Stimulated activated CD4-positive, alpha-beta T cell treated with anti-CD3 and anti-CD28 coated beads, Interleukin-1b, Interleukin-23, amount 100 ng/mL, for 1 hour (primary cell): ENCODE measurements at places on chromosomes 7 and 10.
A peak's percentile ranks its signal among the peaks of the same experiment; 100 is the strongest.

DNA sequence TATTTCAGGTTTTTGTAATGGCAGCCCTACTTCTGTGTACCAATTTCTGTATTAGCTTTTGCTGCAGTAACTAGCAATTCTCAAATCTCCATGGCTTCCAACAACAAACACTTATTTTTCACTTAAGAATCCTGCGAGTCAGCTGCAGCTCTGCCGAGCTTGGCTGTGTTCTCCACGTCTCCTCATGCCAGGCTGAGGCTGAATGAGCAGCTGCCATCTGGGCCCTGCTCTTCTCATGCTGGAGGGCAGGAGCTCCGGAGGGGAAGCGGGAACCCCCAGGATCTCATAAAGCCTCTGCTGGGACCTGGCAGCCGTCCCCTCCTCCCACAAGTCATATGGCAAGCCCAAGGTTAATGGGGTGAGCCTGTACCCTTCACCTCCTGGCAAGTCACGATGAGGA, 591.1 kb downstream of the SDK1 start:
- no peak for DNase-seq

GRCh38 chr10:103765981-103766380, 89.4 kb downstream of the SH3PXD2A start:
- DNase-seq, result peak; percentile 66

- no peak for DNase-seq
Observed at GRCh38 chr10:132593900-132594876, 56.6 kb downstream of the INPP5A start.

DNA sequence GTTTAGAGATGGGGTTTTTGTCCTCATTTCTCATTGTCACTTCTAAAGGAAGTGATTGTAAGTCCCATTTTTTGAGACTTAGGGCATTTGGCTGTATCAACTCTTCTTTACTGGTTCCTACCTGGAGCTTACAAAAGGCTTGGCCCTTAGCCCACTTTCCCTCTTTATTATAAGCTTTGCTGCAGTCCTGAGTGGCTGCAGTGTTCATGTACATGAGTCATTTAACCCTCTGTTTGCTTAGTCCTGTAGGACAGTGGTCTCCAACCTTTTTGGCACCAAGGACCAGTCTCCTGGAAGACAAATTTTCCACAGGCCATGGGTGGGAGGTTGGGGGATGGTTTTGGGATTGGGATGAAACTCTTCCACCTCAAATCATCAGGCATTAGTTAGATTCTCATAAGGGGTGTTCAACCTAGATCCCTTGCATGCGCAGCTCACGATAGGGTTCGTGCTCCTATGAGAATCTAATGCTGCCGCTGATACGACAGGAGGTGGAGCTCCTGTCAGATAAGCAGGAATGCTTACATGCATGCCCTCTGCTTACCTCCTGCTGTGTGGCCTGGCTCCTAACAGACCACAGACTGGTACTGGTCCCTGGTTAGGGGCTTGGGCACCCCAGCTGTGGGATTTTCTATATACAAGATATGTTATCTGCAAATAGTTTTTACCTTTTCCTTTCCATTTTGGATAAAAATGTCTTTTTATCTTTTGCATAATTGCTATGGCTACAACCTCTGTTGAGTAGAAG, 99.7 kb downstream of the CCSER2 start:
- DNase-seq, result no peak

- no peak for DNase-seq
Observed at GRCh38 chr10:121935702-121936101, 7.9 kb upstream of the ATE1 start.

DNA sequence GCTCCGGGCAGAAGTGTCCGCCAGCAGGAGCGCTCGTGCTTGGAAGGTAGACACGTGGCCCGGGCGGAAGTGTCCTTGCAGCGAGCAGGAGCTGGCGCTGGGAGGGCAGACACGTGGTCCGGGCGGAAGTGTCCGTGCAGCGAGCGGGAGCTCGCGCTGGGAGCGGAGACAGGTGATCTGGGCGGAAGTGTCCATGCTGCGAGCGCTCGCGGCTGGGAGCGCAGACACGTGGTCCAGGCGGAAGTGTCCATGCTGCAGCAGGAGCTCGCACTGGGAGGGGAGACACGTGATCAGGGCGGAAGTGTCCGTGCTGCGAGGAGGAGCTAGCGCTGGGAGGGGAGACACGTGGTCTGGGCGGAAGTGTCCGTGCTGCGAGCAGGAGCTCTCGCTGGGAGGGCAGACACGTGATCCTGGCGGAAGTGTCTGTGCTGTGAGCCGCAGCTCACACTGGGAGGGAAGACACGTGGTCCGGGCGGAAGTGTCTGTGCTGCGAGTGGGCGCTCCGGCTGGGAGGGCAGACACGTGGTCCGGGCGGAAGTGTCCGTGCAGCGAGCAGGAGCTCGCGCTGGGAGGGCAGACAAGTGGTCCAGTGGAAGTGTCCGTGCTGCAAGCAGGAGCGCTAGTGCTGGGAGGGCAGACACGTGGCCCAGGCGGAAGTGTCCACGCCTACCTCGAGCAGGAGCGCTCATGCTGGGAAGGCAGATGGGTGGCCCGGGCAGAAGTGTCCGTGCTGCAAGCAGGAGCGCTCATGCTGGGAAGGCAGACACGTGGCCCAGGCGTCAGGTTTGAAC, 41.1 kb upstream of the PRKAR1B start:
- DNase-seq, result no peak

GRCh38 chr10:112946649-112947048, 3.4 kb upstream of the TCF7L2 start:
- DNase-seq, result no peak
